T-helper 2 cell treated with Interferon-gamma antibody and Interleukin-4, amounts not matched to agents 5 μg/mL and 100 μg/mL, for 36 hours (primary cell): ENCODE measurements at places on chromosomes 2 and 18.

DNA sequence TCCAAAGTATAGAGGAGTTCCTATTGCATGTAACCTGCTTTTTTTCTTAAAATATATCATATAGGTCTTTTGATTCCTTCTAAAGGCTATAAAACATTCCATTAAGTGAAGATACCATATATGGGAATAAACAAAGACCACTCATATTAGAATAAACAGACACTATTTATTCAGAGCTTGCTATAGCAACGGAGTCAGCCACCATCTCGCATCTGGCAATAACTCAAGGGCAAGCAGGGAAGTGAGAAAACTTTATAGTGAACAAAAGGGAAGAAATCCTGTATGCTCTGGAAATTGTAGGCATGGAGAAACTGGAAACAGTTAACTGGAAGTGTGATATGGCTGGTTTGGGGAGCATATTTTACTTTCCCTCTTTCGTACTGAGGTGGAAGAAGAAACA lies 301.9 kb downstream of the PTH2R start:
- DNase-seq: no peak

DNA sequence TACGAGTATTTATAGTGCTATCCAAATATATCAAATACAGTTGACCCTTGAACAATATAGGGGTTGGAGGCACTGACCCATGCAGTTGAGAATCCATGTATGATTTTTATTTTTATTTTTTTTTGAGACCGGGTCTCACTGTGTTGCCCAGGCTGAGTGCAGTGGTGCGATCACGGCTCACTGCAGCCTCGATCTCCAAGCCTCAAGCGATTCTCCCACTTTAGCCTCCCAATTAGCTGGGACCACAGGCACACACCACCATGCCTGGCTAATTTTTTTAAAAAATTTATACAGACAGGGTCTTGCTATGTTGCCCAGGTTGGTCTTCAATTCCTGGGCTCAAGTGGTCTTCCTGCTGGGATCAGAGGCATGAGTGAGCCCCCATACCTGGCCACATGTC lies 70.6 kb downstream of the GORASP2 start:
- DNase-seq: no peak

DNA sequence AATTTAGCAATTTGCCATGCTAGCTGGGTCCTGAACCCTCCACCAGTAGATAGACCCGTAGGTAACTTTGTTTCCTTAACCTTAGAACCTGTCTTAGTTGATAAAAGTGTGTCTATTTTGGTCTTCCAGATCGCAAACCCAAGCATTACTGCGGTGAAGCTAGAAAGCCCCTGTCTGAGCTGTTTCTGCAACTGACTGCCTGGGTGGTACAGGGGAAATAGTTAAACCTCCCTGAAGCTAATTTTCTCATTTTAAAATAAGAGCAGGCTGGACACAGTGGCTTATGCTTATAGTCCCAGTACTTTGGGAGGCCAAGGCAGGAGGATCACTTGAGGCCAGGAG lies 101.7 kb upstream of the MSH2 start:
- DNase-seq: no peak

DNA sequence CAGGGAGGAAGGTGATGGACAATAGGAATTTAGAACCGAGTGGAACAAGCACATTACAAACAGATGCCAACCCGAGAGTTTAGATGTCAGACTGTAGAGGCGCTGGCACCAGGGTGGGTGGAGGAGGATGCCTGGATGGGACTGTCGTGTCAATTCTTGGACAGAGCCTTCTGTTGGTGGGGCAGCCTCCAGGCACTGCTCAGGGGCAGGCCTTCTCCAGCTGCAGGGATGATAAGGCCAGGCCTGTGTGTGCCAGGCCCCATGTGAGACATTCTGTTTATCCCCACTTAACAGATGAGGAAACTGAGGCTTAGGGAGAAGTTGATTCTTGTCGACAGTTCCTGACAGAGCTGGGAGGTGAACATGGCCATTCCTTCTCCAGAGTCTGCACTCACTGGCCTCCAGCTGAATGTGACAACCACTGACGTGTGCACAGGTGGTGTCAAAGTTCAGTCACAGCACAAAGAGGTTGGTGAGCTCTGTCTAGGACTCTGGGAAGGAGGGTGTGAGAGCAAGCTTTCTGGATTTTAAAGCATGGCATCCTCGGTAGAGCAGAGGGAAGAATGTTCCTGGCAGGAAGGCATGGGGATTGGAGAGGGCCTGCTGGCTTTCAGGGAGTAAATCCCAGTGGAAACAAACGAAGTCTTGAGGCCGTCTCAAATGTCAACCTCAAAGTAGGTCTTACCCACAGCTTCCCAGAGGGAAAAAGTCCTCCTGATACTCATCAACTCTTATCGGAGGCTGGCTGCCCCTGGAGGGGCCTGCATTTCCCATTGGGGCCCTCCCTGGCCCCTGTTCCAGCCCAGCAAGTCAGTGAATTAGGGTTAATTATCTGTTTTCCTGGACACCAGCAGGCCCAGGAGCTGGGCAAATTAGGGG lies 52.4 kb downstream of the GLI2 start:
- DNase-seq: no peak

DNA sequence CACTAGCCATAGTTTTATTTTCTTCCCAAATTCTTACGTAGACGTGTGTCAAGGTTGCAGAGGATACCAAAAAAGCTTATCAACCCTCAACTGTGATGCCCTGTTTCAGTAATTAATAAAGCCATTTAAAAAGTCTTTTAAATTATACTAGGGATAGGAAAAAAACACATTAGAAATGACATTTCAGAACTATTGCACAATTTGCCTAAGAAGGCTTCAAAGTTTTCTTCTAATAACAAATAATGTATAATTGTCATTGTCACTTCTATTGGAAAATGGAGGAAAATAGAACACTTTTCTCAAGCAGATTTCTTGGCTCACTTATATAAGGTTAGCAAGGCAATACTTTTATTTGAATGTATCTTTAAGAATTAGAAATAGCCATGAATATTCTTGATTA lies 253.8 kb downstream of the ARHGAP15 start:
- no peak for DNase-seq

DNA sequence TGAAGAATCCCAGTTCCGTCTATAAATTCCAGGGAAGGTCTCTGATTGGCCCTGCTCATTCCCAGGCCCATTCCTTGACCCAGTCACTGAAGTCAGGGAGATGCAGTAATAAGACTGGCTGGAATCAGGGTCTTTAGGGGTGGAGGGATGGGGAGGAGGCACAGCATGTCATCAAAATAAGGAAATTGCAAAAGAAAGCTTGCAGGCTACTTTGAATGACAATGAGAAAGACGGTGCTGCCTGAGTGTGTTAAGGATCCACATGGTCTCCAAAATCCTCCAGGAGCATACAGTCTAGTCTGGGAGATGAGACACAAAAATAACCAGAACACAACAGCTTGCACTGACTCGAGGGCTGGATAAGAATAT lies 2.0 kb upstream of the DES start:
- no peak for DNase-seq

GRCh38 chr2:47310801-47311560 lies 92.0 kb upstream of the MSH2 start:
- no peak for DNase-seq

DNA sequence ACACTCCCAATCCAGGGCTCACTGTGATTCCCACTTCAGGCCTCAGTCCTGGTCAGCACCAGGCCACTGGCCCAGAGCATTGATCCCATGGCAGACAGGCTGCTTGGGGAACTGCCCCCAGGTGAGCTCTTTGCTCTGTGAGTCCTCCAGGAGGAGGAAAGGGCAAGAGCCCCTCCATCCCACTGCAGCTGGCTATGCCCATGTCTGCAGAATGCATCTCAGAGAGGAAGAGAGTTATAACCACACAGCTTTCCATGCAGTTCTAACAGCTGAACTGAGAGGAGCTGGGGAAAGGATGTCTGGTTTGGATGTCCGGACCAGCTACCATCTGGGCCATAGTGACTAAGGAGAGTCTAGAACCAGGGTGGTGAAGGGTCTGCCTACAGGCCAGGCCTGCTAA lies 230.3 kb downstream of the DYSF start:
- DNase-seq: no peak

DNA sequence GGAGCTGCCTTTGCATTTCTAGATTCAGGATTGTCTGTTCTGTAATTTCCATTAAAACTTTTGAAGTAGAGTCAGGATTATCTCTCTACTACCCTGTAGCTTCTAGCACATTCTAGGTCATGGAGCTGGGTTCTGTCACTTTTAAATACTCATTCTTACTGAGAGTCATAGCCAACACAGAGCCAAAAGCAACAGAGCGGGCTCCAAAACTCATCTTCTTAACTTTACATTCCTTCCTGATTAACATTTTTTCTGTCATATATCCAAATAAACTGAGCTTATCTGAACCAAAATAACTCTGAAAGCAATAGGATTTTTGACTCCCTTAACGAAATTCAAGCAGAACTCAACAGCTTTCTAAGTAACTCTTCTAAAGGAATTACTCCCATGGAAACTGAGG lies 12.9 kb downstream of the PREPL start:
- no peak for DNase-seq

DNA sequence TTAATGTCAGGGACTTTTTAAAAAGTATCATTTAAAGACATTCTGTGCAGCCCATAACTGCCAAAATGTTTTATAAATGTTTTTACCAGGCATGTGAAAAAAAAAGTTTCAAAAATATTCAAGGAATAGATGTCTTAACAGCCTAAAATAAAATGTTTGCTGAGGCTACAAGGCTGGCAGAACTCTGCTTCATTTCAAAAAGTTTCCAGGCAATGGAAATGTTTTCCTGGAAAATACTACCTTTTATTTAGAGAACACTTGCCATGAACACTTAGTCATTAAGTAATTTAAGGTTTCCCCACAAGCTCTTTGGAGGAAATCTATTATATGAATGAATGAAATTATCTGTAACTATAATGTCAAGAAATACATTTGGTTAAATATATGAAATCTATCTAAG lies 68.8 kb downstream of the THADA start:
- DNase-seq: no peak

DNA sequence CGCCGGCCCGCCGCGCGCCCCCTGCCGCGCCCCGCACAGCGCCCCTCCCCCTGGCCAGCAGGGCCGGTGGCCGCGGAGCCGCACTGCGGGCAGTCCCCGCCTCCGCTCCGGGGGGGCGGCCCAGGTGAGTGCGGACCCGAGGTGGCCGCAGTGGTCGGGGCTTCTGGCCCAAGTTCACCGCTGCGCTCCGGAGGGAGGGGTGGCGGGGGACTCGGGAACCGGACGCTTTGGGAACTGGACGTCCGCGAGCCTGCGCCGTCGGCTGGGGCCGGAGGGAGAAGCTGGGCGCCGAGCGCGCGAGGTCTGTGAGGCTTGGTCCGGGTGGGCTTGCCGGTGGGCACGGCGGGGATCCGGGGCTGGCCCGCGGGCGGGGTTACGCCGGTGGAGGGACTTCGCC lies 591 bp upstream of the LDLRAD4 start:
- DNase-seq: no peak

DNA sequence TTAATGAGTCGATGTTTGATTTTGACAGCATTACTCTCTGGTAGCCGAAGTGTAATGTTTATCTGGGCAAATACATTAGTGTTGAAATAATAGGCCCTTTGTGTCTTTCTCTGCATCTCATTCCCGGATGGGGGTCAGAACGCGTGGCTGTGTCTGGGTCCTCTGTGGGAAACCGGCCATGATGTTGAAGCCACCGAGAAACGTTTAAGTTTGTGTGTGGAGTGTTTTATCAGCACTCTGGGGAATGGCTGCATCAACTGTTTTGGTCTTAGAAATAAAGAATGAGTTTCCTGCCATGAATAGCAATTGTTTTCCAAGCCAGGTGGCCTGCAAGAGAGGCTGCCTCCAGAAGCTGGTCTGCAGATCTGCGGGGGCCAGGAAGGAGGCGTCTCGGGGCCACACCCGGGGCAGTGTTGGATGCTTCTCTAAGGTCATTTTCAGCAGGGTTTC lies 69.7 kb downstream of the RNF144A start:
- no peak for DNase-seq

- no peak for DNase-seq
Observed at GRCh38 chr2:241947401-241947800, 77.9 kb downstream of the RTP5 start.

DNA sequence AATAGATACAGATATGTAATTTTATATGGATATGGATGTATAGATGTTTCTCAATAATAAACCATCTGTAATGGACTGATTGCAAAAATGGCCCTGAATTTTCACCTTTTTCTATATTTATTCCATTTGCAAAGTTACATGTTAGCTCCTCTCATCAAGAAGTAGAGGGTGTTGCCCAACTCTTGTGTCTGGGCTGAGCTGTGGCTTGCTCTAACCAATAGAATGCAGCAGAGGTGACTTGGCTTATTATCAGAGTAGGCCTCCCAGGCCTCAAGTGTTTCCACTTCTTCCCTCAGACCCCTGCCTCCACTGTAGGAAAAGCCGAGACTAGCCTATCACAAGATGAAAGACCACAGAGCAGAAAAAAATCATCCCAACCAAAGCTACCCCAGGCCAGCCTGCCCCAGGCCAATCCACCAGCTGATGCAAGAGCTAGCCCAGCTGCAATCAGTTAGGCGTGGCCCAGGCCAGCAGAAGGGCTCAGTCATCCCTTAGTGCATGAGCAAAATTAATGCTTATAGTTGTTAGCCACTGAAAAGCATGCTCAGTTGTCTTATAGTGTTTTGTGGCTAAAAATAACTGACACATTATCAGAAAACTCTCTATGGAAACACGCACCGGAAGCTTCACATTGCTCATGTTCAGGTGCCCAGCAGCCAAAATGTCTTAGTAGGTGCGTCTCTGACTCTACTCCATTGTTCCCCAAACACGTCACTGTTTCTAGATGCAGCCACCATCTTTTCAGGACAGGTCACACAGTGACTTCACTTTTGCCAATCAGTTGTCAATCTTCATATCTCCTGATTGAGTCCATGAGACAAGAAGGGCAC lies 464.0 kb downstream of the FBXO15 start:
- DNase-seq: no peak

- DNase-seq: no peak
Observed at GRCh38 chr2:38685116-38685735, 19.3 kb downstream of the GALM start.

GRCh38 chr2:41084321-41084720 lies 632.4 kb upstream of the SLC8A1 start:
- DNase-seq: no peak

DNA sequence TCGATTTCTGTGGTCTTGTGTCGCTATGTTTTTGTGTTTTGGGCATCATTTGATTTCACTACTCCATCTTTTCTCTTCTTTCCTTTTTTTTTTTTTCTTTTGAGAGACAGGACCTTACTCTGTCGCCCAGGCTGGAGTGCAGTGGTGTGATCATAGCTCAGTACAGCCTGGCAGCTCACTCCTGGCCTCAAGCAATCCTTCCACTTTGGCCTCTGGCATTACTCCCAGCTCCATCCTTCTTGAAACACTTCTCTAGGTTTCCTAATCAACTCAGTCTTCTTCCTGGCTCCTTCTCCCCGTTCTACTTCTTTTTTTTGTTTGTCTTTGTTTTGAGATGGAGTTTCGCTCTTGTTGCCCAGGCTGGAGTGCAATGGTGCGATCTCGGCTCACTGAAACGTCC lies 26.5 kb downstream of the TCF23 start:
- no peak for DNase-seq

- no peak for DNase-seq
Observed at GRCh38 chr2:5756272-5756671, 64.1 kb downstream of the SOX11 start.

DNA sequence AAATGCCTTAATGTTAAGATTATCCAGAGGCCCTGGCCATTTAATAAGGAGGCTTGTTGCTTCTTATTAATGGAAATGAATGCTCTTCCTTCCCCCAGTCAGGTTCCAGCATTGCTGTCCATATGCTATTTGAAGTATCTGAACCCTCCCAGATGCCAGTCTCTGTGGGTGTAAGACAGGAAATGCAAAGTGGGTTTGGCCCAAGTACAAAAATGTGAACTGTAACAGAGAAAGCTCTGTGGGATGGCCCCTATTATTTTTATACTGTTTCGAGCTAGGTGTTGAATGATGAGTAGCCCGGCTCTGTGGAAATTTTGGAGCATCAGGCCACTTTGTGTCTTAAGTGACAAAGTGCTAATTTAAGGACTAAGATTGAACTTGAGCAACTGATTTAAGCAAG lies 141.0 kb downstream of the UXS1 start:
- no peak for DNase-seq
